Left kidney (tissue), 8 donors: ENCODE measurements at places on chromosomes 7 and 10. TPM values are rescaled to one million over a fixed set of nuclear protein-coding genes. Genes with fewer than 3 reads are reported as not detected.

The SDK1 gene
- polyA plus RNA-seq, result 7.1 TPM

The MUC12 gene
- polyA plus RNA-seq, result 0.02 TPM

The COBL gene
- polyA plus RNA-seq, result 24.9 TPM

The FAM24A gene
- polyA plus RNA-seq, result not detected

The IFIT2 gene
- 8.3 TPM for polyA plus RNA-seq

The TWNK gene
- 16.3 TPM for polyA plus RNA-seq

The VSTM4 gene
- 15.8 TPM for polyA plus RNA-seq

The HTR5A gene
- not detected for polyA plus RNA-seq

The ASB10 gene
- polyA plus RNA-seq, result not detected

GRCh38 chr7:151380199-151381097, 29.4 kb downstream of the WDR86 start:
- DNase-seq, result no peak

DNA sequence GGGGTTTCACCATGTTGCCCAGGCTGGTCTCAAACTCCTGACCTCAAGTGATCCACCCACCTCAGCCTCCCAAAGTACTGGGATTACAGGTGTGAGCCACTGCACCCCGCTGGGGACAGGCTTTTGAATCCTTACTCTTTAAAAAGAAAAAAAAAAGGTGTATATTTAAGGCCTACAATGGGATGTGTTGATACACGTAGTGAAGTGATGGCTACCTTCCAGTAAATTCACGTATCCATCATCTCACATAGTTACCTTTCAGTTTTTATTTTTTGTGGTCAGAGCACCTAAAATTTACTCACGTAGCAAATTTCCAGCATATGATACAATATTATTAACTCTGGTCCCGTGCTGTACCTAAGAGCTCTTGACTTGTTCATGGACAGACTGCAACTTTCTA, 119.5 kb upstream of the INSYN2A start:
- no peak for DNase-seq

GRCh38 chr10:8594176-8594575, 539.7 kb downstream of the GATA3 start:
- DNase-seq, result no peak

DNA sequence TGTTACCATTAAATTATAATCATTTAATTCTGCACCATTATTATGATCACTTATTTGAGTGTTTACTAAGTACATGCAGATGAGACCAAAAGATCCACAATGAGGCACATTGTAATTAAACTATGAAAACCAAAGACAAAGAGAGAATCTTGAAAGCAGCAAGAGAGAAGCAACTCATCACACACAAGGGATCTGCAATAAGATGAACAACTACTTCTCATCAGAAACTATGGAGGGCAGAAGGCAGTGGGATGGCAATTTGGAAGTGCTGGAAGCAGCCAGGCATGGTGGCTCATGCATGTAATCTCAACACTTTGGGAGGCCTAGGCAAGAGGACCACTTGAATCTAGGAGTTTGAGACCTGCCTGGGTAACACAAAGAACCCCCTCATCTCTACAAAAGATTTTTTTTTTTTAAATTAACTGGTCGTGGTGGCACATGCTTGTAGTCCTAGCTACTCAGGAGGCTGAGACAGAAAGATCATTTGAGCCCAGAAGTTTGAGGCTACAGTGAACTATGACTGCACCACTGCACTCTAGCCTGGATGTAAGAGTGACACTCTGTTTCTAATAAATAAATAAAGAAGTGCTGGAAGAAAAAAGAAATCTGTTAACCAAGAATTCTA, 47.7 kb downstream of the CDK6 start:
- DNase-seq, result no peak

DNA sequence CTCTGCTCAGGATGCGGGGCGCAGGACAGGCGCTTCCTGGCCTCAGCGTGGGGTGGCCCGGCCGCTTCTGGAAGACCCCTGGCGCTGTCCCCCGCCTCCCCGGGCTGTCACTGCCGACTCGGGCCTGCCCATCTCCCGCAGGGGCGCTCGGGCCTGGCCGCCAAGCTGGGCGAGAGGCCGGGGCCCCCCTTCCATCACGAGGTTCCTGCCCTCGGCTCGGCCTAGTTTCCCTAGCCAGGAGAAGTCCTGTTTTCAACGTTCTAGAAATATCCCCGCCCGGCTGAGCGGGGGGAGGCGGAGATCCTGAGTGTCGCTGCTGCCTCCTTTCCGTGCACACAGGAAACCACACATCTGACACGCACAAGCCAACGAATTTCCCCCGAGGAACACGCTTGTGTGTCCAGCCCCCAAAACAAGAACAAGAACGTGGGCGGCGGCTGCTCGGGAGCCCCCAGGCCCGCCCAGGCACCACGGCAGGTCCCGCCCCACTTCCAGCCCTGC, 33.7 kb downstream of the AP5Z1 start:
- no peak for DNase-seq

DNA sequence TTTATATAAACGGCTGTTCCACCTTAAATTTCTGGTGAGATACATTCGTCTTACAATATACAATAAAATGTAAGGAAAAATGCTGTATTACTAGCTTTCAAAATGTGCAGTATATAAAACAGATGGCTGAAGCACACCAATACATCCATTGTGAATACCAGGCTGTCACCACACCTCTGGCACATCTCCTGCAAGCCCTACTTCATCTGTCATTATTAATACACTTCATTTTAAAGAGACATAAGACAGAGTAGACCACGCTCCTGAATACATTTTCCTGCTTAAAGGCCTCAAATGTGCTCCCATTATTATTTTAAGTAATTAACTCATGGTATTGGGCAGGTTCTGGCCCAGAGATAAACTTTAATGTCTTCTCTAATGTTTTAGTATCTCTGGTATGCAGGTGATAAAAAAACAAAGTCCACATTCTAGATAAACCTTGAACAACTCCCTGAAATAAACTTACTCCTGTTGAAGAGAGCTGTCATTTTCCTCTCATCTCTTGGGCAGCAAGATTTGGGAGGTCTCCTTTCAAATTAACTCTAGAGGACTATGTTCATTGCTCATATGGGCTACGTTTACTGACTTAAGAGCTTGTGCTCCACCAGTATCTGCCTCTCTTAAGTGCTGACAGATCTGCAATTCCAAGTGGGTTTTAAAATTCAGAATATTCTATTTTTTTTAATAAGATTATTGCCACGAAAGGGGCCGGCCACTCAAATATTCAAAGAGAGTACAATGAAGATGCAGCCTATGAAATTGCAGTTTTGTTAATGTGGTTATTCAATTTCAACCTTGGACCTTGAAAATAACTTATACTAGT, 396.5 kb upstream of the SEMA3D start:
- no peak for DNase-seq

GRCh38 chr10:35641676-35642034, 441 bp downstream of the FZD8 start:
- DNase-seq, result no peak

GRCh38 chr10:111303887-111304286, 227.1 kb downstream of the ADRA2A start:
- DNase-seq, result no peak

- no peak for DNase-seq
These were observed 1.8 kb downstream of the TPST1 start for GRCh38 chr7:66206934-66207240.

- DNase-seq, result no peak
These were observed 138.5 kb downstream of the ARID5B start for GRCh38 chr10:62039954-62040353.

GRCh38 chr10:106216085-106216484, 948.4 kb downstream of the SORCS1 start:
- DNase-seq, result no peak

DNA sequence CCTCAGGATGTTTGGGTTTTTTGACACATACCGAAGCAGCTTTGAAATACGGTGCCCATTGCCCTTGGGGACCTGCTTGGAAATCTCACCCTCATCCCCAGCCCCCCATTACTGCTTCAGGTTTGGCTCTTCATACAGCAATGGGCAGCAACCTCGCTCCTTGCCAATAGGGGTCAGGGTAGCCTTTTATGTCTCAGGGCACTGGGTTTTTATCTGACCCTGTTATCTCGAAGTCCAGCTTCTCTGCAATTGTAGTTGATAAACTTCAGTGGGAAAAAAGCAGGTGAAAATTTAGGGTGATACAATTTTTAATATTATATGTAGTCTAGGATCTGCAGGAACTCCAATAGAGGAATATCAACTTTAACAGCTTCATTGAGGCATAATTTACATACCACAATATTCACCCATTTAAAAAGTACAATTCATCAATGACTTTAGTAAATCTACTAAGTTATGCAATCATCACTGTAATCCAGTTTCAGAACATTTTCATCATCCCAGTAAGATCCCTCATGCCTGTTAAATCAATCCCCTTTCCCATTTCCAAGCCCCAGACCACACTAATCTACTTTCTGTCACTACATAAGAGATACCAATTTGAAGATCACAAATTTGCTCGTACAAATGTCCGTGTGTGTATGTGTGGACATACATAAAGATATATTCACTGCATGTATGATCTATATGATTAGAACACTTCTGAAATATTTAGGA, 386.2 kb downstream of the KCNMA1 start:
- no peak for DNase-seq

GRCh38 chr7:68893411-68893810, 704.9 kb upstream of the AUTS2 start:
- DNase-seq, result no peak

GRCh38 chr10:43026039-43026973, 50.6 kb upstream of the RET start:
- DNase-seq, result no peak

GRCh38 chr10:3770611-3771110, 14.3 kb downstream of the KLF6 start:
- DNase-seq, result no peak

DNA sequence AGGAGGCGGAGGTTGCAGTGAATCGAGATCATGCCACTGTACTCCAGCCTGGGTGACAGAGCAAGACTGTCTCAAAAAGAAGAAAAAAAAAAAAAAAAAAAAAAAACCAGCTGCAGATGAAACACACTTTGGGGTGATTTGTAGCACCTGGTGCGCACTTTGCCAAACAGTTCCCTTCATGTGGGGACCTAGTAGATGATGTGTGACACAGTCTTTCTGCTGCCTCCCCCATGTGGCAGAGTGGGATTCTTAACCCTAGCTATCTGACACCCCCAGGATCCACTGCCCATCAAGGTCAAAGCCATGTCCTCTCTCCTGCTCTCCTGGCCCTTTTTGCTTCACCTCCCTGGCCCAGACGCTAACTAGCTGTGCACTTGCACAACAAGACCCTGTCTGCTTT, 52.1 kb upstream of the PDZD8 start:
- DNase-seq, result no peak

DNA sequence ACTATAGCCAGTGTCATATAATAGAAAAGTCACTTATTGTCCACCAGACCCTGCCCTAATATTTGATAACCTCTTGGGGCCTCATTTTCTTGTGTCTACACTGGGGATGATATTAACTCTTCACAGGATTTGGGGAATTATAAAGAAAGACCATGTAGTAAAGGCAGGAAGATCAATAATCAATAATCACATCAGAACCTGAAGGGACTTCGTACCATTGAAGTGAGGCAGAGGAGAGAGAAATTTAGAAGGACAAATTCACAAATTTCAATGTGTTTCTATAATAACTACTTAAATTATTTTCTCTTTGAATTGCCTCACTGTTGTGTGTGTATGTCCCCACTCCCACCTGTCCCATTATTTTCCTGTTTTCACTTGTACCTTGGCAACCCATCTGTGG, 10.7 kb upstream of the SGMS1 start:
- no peak for DNase-seq

DNA sequence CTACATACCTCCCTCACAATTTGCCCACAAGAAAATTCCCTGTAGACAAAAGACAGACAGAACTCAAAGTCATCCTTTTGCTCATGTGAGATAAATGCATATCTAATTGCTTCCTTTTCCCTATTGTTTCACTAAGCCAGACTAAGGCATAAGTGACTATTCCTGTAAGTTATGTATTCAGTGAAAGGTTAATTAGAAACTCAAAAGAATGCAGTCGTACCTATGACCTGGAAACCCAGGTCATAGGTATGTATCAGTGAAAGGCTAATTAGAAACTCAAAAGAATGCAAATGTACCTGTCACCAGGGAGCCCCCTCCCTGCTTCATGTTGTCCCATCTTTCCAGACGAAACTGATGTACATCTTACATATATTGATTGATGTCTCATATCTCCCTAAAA, 10.3 kb upstream of the GARS1 start:
- no peak for DNase-seq

DNA sequence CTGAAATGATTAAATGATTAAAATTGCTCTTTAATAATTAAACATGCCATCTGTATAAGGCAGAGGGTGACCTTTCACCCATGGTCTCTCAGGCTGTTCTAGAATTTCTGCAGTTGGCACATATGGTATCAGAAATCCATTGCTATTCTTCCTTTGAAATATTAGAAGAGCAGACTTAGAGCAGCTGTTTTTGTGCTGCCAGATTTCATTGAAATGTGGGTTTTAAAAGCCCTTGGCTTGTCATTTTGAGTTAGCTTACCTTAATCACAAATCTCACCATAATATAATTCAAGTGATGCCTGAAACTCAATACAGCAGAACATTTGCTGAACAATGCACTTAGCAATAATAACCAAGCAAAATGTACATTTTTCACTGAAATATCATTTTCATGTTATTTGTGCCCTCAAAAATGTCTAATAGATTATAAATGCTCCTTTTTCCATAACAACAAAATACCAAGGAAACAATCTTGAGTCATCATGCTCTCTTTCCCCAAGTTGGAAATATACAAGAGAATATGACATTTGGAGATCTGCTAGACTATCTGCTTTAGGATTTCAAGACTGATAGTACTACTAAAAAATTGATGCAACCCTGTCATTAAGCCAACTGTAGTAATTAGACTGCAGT, 16.1 kb upstream of the PTTG1IP2 start:
- DNase-seq, result no peak

GRCh38 chr7:8443576-8444467, 10.4 kb downstream of the NXPH1 start:
- DNase-seq, result no peak

DNA sequence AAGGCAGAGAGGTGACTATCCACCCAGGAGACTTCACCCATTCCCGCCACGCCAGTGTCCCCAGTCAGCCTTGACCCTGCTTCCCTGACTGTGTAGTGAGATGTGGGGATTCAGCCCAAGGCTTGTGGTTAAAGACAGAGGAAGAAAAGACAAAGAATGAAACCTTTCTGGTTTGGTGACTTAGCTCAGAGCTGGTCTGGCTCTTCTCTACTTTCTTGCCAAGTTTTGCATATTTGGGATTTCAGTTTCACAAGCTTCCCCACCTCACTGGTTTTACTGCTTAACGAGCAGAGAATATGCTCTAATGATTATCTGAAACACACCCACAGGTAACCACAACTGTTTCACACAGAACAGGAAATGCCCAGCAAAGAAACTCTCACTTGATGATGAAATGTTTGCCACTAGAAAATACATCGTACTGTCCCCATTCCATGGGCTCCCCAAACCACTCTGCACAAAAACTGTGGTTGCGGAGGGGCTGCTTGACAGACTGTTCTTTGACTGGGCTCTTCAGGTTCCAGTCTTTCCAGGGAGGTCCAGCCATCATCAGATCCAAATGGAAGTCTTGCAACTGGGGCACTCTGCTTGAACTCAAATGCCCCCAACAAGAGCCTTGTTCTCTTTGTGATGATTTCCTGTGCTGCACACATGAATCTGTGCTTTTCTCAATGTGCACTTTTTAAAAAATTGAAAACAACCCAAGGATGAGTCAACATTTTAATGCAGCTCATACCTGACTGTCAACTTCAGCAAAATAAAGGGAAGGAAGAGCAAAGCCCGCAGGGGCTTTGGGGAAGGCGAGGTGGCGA, 95.5 kb downstream of the CTBP2 start:
- DNase-seq, result peak; percentile 61
